ENCODE measurements at places on chromosomes 1 and 21.

- DNase-seq, result peak; percentile 77
Observed at GRCh38 chr1:210143465-210144062, 89.0 kb upstream of the SERTAD4 start.

- no peak for DNase-seq
Observed at GRCh38 chr1:50350421-50350820, 72.8 kb downstream of the DMRTA2 start.

GRCh38 chr1:188937965-188938551 is 1539.6 kb downstream of the BRINP3 start:
- peak; percentile 7 for DNase-seq

DNA sequence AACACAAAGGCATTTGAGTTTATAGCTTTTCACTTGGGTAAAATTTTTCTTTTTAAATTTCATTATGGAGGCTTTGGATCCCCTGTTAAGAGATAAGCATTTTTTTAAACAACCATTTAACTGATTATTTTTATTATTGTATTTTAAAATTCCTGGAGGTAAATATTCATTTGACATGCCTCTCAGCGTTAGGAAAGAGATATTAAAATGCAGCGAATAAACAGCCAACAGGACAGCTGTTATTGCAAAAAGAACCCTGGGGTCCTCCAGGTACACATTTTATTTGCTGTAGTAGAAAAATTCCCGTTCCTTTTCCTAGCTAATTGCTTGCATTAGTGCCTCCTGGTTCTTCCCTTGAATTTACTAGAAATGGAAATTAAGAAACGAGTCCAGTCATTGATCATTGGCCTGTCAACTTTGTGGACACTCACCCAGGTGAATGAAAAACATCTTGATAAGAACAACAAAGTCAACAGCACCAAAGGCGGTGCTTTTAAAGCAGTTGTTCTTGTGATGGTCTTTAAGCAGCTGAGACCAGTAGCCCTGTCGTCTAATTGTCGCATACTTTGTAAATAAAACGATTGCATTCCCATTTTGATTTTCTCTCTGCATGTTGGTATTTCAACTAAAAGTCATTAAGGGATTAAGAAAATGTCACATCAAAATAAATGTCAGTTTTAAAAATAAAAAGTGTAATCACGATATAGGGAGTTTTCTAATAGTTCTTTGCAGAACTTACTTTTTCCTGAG is 282.4 kb downstream of the GRIK1 start:
- DNase-seq, result no peak

- peak; percentile 60 for DNase-seq
Observed at GRCh38 chr21:43657355-43658087, 1.8 kb downstream of the HSF2BP start.

- DNase-seq, result peak; percentile 56
Observed at GRCh38 chr1:44655609-44656008, 18.7 kb downstream of the TMEM53 start.

- no peak for DNase-seq
Observed at GRCh38 chr1:229203030-229203751, 67.7 kb upstream of the RAB4A start.

DNA sequence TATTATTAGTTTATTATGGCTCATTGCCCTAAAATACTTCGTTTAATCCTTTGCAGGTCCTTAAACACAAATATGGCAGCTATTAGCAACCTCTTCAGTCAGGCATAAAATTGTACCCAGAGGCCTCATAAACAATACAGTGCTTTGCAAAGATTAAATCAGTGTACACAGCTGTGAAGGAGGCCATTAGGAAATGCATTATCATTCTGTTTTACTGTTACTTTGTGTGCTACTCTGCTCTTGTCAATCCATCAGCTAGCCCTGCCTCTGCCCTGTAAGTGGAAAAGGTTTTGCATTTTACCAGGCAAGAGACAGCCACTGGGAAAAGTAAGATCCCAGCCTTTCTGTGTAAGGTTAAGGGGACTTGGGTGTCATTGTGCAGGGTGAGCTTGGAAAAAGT is 415.7 kb upstream of the DAB1 start:
- no peak for DNase-seq

DNA sequence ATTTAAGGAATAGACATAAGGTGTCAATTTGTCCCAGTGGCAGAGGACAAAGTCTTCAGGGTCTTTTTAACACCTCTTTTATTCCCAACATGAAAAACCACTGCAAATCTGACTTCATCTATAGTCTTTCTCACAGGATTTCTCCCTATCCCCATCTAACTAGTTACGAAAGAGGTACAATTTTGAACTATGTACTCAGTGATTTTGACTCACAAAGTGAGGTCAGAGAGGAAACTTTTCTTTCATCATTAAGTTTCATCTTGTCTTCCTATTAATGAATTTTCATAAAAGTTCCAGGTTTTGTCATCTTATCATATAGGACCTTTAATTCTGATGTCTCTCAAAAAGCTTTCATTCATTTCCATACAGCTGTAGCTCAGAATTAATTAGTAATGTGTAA is 63.3 kb downstream of the ASH1L start:
- no peak for DNase-seq

DNA sequence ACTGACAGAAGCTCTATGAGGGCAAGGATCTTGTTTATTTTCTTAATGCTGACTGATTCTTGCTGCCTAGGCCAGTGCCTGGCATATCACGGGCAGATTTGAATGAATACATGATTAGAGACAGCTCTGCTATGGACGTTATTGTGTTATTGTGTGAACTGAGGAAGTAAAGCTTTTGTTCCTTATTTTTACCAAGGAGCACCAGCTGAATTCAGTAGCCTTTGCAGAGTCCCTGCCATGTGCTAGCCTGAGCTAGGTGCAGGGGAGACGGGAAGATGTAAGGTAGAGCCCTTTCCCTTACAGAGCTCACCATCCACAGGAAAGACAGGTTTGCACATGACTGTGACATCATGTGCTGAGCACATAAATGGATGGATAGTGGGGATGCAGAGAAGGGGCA is 36.0 kb upstream of the SCMH1 start:
- no peak for DNase-seq

DNA sequence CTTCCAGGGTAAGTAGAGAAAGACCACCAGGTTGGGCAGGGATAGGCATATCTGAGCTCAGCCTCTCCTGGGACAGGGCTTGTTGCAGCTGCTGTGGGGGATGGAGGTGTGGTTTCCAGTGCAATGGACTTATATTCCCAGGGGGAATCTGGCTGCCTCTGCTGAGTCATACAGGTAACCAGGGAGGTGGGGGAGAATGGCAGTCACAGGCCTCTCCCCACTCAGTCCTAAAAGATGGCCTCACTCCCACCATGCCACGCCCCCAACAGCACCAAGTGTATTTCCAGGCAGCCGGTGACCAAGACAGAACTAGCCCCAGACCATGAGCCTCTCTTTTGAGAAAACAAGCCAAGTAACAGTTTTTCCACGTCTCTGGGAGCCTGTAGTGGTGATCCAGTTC is 1240.7 kb downstream of the BRINP3 start:
- no peak for DNase-seq

GRCh38 chr1:13487143-13487868 is 26.5 kb downstream of the LRRC38 start:
- DNase-seq, result peak; percentile 10

DNA sequence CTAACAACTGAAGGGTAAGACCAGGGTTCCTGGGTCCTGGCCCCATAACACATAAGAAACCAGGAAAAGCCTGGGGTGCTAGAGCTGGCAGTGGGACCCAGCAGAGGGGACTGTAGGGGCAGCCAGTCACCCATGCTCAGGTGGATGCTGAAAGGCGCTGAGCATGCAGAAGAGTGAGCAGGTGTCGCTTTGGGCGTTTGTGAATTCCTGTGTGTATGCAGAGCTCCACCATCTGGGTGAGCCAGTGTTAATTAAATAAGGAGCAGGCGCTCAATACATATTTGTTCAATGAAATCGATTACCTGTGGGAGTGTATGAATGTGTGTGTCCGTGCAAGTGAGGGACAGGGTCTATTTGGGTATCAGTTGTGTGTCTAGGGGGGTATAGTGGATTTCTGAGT is 499 bp downstream of the C1QA start:
- DNase-seq, result no peak

GRCh38 chr1:210944252-210944651 is 189.7 kb downstream of the KCNH1 start:
- DNase-seq, result no peak

DNA sequence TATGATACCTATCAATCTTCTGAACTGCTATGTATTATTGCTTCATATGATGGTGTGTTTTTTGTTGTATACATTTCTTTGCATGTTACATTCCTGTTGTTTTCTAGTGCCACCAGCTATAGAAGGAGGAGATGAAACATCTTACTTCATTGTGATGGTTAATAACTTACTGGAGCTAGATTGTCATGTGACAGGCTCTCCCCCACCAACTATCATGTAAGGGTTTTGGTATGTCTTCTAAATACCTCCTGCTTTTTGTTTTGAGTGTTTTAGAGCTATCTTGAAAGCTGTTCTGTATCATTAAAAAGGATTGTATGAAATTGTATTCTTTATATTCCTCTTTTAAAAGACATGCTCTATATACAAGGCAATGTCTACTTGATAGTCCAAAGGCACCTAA is 282.7 kb downstream of the HMCN1 start:
- no peak for DNase-seq

DNA sequence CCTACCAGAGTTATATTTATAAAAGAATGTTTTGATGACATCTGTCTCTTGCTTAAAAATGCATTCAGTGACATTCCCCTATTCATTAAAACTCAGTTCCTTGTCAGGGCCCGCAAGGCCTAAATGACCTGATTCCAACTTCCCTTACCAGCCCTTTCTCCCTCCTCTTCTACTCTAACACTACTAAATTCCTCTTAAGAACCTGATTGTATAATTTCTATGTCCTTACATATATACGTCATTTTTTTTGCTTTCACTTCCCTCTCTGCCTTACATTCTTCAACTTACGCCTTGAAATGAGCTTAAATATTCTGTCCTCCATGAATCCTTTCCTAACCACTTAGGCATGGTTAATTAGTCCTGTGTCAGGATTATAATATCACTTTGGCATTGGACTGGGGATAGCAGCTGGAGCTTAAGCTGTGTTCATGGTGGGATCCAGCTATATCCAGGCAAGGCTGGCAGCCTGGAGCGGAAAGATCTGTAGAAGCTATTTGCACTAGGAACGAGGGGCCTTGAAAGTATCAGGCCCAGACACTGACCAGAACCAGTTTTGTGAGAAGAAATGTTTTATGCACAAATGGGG is 360.2 kb upstream of the PTBP2 start:
- no peak for DNase-seq

DNA sequence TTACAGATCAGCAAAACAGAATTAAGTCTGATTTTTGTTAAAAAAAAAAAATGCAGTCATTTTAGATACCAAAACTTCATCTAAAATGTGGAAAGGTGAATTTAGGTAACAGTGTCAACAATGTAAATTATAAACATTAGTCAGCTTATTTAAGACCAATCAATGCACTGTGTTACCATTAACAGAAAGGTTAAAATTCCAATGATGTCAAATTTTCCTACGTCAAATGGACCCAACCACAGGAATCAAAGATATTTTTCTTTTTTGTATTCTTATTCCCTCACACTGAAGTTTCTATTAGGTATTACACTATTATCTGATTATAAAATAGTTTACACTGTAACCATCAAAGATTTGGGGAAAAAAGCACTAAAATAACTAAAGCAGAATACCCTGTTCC is 6.5 kb downstream of the ARHGAP29 start:
- DNase-seq, result no peak

- no peak for DNase-seq
Observed at GRCh38 chr21:37337831-37338230, 28.7 kb upstream of the DYRK1A start.

DNA sequence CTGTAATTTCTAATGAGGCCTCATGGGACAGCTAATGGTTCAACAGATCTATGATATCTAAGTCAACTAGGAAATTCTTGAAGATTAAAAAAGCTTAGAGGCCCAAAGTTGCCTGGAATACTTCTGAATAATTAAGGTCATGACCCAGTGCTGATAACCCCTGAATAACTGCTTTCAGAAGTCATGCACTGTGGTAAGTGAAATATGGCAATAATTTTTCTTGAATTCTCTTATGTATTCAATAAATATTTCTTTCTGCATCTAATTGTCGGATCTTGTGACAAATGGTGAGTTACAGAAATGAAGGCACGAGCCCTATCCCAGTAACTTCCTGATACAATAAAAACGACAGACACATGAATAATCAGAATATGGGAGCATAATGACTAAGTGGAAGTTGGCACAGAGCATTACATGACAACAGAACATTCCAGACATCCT is 219.3 kb upstream of the GREM2 start:
- no peak for DNase-seq

DNA sequence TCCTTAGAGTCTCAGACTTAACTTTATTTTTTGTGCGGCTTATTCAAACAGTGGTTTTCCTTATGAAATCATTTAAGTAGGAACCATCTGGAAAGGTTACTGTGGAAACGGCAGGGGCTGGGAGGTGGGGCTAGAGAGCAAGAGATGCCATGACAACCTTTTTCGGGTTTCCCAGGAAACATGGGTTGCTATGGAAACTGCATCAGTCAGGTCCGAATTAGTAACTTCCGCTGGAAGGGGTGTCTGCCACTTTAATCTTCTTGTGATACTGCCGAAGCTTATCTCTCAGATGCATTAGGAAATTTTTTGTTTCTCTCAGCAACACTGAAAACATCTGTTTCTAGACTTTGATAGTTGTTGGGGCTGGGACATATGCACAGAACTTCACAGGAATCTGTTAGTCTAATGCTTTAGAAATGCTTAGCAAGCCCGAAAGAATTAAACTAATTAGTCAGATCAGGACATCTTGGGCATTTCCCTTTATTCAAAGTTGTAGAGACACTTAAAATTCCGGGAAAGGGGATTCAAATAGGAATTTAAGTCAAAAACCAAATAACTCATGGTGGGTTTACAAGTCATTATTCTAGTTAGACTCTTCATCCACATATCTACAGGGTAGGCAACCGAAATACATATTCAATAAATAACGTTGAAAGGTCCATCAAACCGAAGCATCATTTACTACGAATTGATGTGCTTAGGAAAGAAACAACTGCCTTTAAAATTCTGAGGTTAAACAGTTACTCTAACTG is 2.6 kb downstream of the KCNA3 start:
- peak; percentile 34 for DNase-seq

- no peak for DNase-seq
Observed at GRCh38 chr1:117567976-117568375, 37.9 kb upstream of the TENT5C start.

- DNase-seq, result no peak
Observed at GRCh38 chr1:208682664-208683013, 438.5 kb upstream of the PLXNA2 start.

Data from hematopoietic multipotent progenitor cell treated with erythropoietin and hydrocortisone succinate and interleukin-3 and kit ligand, for 6 days (in vitro differentiated cells).